ENCODE measurements at places on chromosomes 6 and 20.

DNA sequence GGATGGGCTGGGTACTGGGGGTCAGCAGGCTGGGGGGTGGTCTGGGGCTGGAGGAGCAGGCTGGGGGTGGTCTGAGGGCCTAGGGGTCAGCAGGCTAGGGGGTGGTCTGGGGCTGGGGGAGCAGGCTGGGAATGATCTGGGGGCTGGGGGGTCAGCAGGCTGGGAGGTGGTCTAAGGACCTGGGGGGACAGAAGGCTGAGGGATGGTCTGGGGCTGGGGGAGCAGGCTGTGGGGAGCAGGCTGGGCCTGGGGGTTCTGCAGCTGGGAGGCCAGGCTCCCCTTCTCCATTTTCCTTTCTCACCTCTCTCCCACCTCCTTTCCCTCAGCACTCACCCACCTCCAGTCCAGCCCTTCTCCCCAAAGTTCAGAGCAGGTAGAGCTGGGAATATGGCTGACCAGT is 114.2 kb downstream of the PSMB1 start:
- DNase-seq: no peak

- DNase-seq: no peak
These were observed 68.8 kb downstream of the TSHZ2 start for GRCh38 chr20:53040693-53041589.

GRCh38 chr20:9129756-9130155 is 60.9 kb downstream of the PLCB4 start:
- DNase-seq: no peak

GRCh38 chr6:12602342-12602741 is 114.2 kb upstream of the PHACTR1 start:
- no peak for DNase-seq

DNA sequence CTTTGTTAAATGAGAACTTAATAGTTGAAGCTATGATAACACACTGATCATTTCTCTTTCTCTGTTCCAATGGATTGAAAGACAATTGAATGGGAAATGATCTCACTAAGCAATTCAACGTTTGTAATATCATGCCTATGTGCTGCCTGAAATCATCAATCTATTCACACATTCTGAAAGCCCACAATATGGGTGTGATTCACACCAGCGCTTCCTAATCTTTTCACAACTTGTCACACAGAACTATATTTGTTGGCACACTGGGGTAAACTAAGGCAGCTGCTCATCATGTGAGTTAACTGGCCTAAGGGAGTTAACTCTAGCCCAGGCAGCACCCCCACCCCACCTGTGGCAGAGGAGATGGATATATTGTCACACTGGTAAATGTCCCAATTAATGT is 37.1 kb upstream of the UTRN start:
- DNase-seq: no peak

DNA sequence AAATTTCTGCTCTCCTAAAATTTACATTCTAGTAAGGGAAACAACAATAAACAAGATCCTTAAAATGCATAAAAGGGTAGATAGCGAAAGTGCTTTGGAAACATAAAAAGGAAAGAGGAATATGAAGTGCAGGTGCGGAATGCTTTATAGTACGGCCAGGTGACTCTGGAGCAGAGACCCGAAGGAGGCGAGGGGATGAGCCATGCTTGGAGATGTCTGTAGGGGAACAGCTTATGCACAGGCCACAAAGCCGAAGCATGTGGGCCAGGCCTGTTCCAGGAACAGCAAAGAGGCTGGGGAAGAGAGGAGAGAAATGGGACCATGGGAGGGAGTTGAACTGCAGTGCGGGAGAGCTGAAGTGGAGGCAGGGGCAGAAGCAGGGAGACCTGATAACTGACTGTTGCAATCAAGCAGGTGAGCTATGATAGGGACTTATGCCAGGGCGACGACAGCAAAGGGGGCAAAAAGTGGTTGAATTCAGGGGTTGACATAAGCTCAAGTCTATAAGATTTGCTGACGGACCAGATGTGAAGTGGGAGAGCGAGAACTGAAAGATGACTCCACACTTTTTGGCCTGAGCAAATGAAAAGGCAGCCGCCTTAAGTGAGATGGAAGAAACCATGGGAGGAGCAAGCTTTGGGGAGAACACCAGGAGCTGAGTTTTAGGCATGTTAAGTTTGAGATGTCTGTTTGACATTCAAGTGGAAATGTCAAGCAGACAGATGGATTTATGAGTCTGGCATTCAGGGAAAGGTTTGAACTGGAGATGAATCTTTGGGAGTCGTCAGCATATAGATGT is 83.1 kb downstream of the CNBD2 start:
- no peak for DNase-seq

DNA sequence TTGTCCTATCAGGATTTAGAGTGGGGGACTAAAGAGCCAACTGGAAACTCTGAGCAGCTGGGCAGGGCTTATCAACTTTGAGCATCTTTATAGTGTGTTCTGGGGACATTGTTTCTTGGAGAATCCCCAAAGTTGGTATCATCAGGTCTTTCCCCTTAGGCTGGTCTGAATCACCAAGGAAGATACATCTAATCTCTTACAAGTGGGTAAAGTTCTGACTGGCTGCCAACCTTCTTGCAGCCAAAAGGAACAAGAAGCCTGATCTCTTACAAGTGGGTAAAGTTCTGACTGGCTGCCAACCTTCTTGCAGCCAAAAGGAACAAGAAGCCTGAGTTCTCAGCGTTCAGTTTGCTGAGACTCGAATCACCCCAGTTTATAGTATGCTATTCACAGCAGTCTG is 1.6 kb upstream of the MED23 start:
- DNase-seq: no peak

- DNase-seq: no peak
These were observed 238.5 kb downstream of the GMPR start for GRCh38 chr6:16476861-16477260.

DNA sequence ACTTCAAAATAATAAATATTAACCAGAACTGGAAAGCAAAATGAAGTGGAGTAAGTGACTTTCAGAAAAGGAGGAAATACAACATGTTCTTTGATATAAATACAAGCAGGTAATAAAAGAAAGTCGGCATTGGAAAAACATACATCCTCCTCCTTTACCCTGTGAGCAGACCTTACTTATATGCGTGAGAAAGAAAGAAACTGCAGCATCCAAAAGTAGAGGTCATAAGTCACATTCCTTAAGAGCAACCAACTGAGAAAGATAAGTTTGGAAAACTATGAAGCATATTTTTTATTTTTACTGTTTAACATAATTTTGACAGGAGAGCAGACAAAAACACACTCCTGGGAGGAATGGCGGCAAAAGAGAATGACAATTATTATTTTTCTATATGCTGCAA is 155.5 kb downstream of the HACE1 start:
- DNase-seq: no peak

GRCh38 chr20:33113387-33113908 is 34.0 kb downstream of the BPIFB4 start:
- no peak for DNase-seq

GRCh38 chr6:133992992-133993680 is 40.1 kb downstream of the TBPL1 start:
- DNase-seq: no peak

DNA sequence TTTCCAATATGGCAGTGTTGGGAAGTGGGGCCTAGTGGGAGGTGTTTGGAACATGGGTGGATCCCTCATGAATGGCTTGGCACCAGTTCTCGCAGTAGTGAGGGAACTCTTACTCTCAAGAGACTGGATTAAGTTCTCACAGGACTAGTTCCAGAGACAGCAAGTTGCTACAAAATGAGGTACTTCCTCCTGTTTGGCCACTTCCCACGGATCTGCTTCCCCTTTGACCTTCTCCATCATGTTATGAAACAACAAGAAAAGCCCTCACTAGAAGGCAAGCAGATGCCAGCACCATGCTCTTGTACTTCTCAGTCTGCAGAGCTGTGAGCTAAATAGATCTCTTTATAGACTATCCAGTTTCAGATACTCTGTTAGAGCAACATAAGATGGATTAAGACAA is 3.1 kb downstream of the RSPH3 start:
- DNase-seq: no peak

DNA sequence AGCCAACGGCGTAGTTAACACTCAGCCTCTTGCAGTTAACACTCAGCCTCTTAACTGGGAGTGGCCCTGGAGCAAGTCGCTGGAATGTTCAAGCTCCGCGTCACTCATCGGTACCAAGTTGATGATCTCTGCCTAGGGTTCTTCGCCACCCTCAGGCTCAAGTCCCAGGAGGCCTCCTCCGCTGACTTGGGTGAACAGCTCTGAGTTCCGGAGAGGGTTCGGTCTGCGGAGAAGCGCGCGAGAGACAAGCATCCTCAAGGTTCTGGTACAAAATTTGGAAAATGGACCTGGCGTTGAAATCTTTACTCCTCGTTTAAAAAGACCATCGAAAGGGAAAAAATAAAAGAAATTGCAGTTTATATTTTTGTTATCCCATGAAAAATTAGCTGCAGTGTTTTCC is 876 bp upstream of the DSP start:
- no peak for DNase-seq

GRCh38 chr20:1644101-1644962 is 13.2 kb downstream of the SIRPG start:
- no peak for DNase-seq

DNA sequence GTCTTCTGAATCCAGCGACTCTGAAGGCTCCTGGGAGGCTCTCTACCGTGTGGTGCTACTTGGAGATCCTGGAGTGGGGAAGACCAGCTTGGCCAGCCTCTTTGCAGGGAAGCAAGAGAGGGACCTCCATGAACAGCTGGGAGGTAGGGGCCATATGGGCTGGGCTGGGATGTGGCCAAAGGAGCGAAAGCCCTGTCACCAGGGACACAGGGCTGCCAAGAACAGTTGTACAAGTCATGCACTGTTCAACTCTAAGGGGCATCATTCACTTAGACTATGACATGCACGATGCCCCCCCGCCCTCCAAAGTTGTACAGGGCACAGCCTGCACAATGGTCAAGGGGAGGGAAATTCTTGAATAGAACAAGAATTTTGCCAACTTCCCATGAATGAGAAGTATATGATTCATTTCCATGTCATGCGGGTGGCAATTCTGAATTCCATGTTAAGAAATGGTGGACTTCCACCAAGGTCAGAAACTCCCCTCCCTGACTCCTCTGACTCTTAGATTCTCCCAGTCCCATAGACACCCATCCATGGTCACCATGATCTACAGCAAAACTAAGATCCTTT is 1.6 kb downstream of the REM1 start:
- DNase-seq: no peak

GRCh38 chr20:1702328-1702727 is 44.7 kb upstream of the SIRPG start:
- no peak for DNase-seq

DNA sequence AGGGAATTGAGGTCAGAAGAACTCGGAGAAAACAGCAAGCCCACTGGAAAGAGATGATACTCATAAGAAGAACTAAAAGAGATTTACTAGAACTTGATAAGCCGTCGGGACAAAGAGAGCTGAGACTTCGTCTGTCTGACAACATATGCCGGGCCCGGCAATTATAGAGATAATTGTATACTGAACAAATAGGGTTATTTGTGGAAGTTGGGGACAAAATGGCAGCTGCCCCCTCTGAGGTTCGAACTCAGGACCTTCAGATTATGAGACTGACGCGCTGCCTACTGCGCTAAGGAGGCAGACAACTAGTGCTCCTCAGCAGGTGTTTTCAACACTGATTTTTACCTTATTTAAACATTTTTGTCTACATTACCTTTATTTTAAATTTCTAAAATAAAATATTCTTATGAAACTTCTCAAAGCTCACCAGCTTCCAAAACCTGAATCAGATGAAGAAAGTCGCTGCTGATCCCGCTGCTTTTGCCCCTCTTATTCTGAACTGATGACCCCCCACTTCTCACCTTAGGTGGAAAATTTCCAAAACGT is 29.3 kb upstream of the TRIM27 start:
- no peak for DNase-seq

DNA sequence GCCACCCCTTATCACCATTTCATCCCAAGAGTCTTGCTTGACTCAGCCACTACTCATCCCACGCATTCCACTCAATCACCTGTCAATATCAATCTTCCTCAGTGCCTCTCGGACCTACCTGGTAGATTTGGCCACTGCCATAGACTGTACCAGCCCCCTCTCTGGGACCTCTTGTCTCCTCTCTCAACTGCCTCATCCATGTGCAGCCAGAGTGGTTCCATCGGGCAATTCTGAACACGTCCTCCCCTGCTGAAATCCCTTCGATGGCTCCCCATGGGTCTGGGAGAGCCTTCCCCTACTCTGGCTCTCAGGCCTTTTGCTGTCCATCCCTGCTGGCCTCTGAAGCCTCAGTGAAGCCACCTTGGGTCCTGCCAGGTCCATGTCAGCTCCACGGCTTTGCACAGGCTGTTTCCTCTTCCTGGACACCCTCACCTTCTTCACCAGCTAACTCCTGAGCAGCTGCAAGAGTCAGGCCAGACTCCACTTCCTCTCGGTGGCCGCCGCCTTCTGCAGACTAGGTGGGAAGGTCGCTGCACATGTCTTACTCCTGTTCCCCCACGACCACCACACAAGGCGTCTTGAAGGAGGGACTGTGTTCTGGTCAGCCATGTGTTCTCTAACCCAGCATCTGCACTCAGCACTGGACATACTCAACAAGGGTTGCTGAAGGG is 120.4 kb downstream of the TOX2 start:
- DNase-seq: no peak

GRCh38 chr20:44447827-44448419 is 27.8 kb upstream of the TTPAL start:
- no peak for DNase-seq

DNA sequence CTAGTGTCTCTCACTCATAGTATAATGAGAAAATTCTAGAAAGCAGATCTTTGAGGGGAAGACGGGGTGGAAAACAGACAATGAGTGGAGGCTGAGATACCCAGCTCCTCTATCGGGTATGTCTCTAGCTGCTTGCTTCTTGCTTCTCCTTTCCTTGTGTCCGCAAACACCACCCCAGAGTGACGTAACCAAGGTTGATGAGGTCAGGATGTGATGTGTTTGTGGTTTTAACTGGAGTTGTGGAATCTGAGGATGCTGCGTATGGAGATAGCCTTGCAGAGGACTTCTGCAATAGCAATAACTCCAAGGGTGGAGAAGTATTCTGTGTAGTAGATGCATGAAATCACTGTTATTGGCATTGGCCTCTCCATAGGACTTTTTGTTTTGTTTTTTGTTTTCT is 132.7 kb upstream of the IFNGR1 start:
- no peak for DNase-seq

- DNase-seq: no peak
These were observed 17.9 kb downstream of the PLCG1 start for GRCh38 chr20:41155261-41155660.

- no peak for DNase-seq
These were observed 233.9 kb upstream of the SYNDIG1 start for GRCh38 chr20:24235296-24236175.

GRCh38 chr6:34529665-34530327 is 26.3 kb downstream of the SPDEF start:
- DNase-seq: no peak

DNA sequence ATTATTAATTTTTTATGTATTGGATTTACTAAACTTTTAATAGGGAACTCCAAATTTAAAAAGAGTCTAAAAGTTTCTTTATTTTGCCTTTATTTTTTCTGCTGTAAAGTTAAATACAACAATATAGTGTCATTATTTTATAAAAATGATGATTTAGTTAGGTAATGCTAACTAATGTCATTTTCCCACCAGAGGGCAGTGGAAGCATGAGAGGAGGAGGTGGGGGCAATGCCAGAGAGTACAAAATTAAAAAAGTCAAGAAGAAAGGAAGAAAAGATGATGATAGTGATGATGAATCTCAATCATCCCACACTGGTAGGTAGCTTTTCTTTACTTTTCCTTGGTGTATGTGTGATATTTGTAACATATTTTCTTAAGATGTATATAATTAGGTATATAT is 20.2 kb upstream of the FHL5 start:
- DNase-seq: no peak
